Stromal cell of bone marrow (primary cell): ENCODE measurements at places on chromosomes 6 and 20.

GRCh38 chr20:60361761-60362395 is 403.7 kb downstream of the CDH26 start:
- DNase-seq: no peak

GRCh38 chr6:46983007-46983411 is 59.1 kb downstream of the ADGRF1 start:
- no peak for DNase-seq

- DNase-seq: peak; percentile 14
Observed at GRCh38 chr6:12348530-12349511, 58.7 kb downstream of the EDN1 start.

DNA sequence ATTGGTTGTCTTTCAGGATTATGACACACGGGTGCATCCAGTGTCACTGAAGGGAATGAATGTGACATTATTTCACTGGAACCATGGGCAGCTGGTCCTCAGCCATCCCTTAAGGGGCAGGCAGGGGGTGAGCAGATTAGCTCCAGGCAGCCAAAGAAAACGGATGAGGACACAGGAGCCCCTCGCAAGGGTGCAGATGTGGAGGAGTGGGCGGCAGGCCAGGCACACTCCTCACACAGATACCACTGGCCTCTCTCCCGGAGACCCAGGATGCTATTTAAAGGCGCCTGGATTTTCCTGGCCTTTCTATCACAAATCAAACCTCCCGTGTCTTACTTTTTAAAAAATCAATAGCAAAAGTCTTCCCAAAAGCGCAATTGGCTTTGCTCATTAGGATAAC is 210.4 kb downstream of the TAF4 start:
- no peak for DNase-seq

GRCh38 chr20:21609221-21609620 is 95.4 kb upstream of the NKX2-2 start:
- DNase-seq: no peak

DNA sequence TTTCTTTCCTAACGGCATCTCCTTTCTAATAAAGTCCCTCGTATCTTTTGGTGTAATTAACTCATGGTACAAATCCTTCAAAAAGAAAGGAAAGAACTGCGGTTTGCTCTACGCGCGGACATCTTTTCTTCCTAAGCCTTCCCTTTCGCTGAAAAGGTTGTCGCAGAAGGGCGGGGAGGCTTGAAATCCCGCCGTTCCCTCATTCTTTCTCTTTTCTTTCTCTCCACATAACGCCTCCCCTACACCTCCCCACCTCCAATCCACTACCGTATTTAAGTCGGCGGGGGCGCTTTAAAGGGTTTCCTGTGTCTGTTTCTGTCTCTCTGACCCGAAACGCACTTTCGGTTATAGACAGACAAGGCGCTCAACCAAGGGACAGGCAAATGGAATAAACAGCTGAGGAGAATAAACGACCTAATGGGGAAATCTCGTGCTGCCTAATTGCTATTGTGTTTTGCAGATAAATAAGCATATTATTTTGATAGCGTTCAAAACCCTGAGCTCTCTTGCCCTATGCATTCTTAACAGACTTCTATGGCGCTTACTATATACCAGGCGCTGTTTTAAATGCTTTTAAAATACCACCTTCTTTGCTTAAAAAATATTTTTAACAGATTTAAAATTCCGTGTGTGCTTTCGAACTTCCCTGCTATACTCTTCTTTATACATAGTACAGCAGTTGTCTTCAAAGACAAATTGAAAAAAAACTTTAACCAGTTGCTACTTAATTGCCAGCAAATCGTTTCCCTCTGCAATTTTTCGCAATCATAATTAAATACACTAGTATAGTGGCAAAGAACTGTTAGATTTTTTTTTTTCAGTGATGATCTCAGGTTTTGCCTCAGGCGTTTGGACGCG is 2.5 kb upstream of the HEY2 start:
- DNase-seq: no peak

DNA sequence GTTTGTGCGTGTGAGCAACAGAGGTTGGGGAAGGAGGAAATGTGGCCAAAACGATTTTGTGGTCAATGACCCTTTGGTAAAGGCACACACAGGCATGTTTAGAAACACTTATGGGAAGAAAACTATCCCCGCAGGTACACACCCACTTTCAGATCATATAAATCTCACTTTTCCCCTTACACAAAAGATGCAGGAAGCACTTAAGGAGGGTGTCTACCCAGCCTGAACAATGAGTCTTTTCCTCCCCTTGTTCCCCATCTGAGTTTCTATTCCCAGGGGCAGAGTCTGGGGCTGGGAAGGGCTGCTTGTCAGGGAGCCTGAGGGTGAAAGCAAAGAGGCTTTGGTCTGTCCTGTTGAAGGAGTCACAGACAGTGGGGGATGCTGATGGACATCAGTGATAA is 193.2 kb upstream of the SALL4 start:
- DNase-seq: no peak

GRCh38 chr6:9789201-9789600 is 625.7 kb downstream of the TFAP2A start:
- no peak for DNase-seq

- DNase-seq: no peak
Observed at GRCh38 chr6:34049395-34050342, 96.2 kb downstream of the GRM4 start.

- DNase-seq: no peak
Observed at GRCh38 chr6:33850869-33851541, 47.2 kb upstream of the MLN start.

- peak; percentile 71 for DNase-seq
Observed at GRCh38 chr6:93419304-93420162, at the start of gene EPHA7. EPHA7 (minus strand) TSS chr6:93419559; CDS start chr6:93419341, 218 bp downstream.

DNA sequence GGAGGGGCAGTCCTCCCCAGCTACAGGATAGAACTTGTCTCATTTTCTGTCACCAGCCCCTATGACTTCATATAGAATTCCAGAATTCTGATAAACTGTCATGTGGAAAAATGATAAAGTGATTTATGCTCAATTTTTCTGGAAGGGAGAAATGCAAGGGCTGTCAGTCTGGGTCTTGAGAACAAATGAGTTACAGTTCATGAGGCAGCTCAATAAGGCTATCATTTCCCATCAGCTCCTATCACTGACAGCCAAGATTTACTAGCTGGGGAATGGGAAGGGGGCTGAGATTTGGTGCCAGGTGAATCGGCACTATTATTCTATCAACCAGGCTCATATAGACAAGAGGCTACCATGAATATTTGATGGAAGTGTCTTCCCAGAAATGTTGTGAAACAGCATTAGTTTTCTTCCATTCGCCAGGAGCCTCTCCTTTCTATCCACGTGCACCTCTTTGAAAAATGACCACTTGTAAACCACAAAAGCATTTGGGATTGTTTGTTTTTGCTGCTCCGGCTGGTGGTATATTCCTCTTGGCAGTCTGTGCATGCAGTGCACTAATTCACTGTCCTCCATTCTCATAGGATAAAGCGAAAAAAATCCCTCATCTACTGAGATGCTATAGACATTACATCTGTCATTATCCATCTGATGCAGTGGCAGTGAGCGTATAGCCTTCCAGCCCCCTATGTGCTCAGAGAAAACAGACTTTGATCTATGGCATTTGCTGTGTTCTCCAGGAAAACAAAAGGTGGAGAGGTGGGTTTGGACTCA is 528.7 kb upstream of the RNF217 start:
- no peak for DNase-seq

DNA sequence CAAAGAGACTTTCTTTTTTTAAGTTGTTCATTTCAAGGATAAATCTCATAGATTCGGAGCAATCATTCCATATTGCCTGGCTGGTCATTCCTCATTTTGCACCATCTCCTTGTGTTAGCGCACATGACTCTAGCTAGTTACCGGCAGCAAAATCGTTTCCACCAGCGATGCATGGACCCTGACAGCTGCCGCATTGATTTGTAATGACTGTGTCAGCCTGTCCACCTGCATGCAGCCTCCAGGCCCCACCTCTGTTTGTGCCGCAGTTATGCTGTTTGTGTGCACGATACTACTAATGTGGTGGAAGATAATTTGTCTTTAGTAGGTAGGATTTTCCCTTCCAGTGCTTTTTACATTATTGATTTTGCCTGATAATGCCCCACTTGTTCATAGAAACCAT is 164.0 kb downstream of the TBC1D7 start:
- DNase-seq: no peak

GRCh38 chr6:122740091-122740490 is 39.4 kb upstream of the FABP7 start:
- no peak for DNase-seq

- DNase-seq: no peak
Observed at GRCh38 chr6:38413102-38413800, 226.5 kb downstream of the BTBD9 start.

GRCh38 chr6:112286010-112286409 is 31.6 kb upstream of the LAMA4 start:
- no peak for DNase-seq

DNA sequence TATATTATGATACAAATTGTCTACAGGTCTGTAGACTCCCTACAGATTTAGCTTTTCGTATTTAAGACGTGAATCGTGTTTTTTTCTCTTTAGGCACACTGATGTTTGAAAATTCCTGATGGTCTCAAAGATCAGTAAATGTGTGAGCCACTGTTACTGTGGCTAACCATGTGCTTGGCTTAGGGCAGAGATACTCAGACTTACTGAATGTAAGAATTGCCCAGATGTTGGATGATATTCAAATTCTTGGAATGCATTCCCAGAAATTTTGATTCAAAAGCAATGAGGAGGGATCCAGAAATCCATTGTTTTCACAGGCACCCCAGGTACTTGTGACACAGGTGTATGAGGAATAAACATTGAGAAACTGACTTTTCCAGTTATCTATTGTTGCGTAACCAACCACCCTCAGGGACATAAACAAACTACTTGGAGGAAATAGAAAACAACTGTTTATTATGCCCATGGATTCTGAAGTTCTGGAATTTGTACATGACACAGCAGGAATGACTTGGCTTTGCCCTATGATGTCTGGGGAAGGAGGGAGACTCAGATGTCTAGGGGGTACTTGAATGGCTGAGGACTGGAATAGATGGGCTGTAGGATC is 339.6 kb upstream of the CITED2 start:
- DNase-seq: no peak

DNA sequence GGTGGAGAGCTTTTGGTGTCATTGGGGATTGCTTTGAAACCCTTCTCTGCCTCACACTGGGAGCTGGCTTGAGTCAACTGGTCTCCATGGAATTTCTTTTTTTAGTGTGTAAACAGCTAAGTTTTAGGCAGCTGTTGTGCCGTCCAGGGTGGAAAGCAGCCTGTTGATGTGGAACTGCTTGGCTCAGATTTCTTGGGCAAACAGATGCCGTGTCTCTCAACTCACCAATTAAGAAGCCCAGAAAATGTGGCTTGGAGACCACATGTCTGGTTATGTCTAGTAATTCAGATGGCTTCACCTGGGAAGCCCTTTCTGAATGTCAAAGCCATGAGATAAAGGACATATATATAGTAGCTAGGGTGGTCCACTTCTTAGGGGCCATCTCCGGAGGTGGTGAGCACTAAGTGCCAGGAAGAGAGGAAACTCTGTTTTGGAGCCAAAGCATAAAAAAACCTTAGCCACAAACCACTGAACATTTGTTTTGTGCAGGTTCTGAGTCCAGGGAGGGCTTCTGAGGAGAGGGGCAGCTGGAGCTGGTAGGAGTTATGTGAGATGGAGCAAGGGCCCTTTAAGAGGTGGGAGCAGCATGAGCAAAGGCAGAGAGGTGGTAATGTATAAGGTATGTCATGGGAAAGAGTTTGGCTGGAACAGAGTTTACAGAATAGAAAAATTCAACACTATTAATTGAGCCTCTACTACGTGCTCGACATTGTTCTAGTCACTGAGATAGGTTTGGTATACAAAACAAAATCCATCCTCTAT is 31.2 kb downstream of the SRSF3 start:
- peak; percentile 74 for DNase-seq

DNA sequence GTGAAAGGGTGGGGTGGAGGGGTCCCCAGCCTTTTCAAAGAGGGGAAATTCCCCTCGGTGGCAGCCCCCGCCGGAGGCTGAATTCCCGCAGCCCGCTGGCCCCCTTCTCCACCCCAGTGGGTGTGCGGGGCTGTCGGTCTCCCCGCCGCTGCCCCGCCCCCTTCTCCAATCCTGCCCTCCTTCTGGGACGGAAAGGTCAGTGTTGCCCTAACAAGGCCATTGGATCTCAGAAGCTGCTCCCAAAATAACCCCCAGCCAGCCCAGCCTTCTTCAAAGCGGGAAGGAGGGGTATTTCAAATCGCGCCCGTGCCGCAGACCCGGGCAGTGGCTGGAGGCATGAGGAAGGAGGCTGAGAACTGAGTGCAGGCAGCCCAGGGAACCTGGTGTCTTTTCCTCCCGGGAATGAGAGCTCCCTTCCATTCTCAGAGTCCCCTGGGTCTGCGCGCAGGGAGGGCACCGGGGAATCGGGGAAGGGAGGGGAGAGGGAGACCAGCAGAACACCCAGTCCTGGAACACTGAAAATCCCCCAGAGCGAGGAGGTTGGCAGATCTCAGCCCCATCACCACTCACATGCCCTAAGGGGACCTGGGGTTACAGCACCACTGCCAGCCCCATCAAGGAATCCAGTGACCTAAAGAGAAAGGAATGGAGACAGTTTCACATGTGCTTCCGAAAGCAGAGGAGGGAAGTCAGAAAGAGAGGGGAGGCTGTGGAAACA is at the start of gene JPH2:
JPH2 (minus strand) TSS at position 135 of the 718 bp plus-strand sequence. CDS start 483 bp downstream, outside the sequence.
- no peak for DNase-seq

DNA sequence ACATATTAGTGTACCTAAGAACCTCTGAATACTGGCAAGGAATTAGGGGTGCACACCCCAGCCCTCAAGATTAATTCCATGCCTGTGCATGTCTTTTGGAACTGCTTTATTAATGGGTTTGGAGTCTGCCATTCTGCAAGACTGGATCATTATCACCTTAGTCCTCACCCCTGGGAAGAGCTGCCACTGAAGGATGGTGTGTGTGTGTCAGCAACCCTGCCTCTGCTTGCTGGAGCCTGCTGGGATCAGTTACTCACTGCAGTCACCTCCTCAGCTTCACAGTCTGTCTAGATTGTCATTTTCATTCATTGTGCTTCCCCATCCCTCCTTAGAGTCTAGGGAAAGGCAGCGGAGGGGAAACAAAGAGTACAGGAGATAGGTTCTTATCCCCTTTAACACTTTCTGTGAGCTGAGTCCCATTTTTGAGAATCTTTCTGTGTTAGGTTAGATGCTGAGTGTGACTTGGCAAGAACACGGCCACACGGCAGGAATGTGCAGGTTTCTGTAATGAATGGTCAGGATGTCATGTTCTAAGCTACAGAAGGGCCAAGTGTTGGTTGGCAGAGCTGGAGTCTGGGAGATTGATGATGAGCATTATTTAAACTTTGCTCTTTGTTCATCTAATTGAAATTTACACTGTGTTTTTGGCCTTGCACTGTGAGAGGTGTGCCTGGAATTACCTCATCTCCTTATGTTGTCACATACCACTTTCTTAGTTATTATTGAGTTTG is 21.1 kb downstream of the GHRH start:
- DNase-seq: no peak
